ENCODE measurements at places on chromosomes 1 and 21.

GRCh38 chr21:45868086-45868485 lies 113.5 kb upstream of the COL6A1 start:
- no peak for DNase-seq

DNA sequence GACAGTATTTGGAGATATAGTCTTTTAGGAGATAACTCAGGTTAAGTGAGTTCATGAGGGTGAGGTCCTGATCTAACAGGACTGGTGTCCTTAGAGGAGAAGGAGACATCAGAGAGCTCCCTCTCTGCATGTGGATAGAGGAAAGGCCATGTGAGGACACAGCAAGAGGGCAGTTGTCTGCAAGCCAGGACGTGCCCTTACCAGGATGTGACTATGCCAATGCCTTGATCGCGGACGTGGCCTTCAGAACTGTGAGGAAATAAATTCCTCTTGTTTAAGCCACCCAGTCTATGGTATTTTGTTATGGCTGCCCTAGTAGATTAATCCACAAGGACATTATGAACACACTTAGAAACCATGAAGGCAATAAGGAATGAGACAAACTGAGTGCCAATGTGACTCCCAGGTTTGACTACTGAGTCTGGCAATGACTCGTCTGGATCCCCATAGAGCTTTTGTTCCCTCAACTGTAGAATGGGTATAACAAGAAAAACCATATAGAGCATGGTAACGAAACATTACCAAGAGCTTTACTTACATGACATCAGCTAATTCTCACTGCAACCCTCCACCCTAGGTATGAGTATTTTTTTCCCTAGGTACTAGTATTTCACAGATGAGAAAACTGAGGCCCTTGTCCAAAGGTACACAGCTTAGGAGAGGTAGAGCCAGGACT lies 6.5 kb downstream of the URB1 start:
- DNase-seq: no peak

DNA sequence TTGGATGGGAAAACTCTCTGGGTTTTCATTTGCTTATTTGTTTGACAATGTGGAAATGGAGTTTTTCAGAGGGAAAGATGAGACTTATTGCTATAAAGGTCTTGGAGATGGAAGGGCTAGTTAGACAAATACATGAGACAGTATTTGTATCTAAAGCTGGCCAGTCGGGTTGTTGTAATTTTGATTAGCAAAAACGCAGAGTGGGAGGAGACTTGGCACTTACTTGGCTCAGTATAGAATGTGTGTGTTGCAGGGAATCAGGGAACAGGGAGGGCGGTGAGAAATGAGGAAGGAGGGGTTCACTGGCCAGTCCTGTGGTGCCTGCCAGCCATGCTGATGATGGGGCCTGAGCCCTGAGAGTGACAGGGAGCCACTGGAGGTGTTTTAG lies 6.0 kb upstream of the FOXE3 start:
- DNase-seq: no peak

DNA sequence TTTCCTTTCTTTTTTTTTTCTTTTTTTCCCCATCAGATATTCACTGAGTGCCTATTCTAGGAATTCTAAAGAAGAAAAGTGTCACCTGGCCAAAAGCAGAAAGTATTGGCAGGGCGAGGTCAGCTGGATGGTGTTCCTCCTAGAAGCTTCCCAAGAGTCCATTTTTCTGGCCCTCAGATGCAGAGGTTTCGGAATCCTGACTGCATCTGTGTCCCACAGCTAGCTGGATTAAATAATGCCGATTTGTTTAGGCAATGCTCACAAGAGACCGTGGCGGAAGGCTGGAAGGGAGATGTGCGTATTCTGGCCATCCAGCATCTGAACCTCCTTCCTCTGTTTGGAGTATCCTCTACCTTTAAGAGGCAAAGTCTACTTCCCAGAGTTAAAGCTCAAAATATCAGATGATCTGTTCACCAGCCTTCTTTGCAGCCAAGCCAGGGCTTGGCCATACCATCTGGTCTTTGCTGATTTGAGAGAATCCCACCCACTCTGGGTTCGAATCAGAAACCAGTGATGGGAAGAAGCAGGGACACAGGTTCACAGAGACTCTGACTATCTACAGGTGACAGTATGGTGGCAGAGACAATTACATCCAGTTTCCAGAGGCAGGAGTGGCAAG lies 5.4 kb upstream of the TENT5C start:
- no peak for DNase-seq

GRCh38 chr1:8555582-8555981 lies 237.7 kb downstream of the SLC45A1 start:
- DNase-seq: no peak

DNA sequence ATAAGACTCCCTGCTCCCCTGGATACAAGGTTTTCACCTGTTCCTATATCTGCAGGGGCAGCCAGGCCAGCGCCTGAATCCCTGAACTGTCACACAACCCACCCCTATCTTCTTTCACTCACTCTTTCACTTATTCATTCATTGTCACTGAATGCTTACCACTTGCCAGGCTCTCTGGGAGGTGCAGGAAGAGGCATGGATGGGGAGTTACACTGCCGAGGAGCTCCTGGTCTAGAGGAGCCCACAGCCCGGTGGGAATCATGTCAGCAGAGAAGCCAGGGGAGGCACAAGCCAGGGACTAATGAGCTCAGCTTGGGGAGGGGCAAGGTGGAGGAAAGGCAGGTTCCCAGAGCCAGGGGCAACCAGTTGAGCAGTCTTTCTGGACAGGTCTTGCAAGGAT lies 155.8 kb downstream of the TRABD2B start:
- DNase-seq: no peak

GRCh38 chr1:48526008-48526710 lies 54.2 kb upstream of the SPATA6 start:
- no peak for DNase-seq

DNA sequence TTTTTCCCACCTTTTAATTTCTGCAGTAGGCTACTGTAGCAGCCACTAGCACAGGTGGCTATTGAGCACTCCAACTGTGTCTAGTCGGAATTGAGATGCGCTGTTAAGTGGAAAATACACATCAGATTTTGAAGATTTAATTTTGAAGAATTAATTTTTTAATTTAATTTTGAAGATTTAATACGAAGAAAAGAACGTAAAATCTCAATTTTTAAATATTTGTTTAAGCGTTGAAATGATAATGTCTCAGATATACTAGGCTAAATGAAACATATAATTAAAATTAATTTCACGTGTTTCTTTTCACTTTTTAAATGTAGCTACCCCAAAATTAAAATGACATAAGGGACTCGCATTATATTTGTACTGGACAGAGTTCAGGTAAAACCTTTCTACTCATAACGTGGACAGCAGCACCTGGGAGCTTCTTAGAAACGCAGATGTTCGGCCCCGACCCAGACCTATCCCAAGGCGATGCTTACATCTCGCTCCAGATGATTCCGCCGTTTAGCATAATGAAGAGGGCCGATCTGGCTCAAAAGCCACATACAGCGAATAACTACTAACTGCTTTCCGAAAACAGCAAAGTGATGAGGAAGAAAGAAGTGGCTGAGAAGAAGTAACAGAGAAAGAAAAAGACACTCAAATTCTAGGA lies 717 bp downstream of the CRYZL1 start:
- no peak for DNase-seq

- DNase-seq: no peak
Observed at GRCh38 chr1:78291872-78292271, 198.9 kb upstream of the PTGFR start.

GRCh38 chr1:39127513-39127912 lies 77.0 kb upstream of the MACF1 start:
- no peak for DNase-seq

DNA sequence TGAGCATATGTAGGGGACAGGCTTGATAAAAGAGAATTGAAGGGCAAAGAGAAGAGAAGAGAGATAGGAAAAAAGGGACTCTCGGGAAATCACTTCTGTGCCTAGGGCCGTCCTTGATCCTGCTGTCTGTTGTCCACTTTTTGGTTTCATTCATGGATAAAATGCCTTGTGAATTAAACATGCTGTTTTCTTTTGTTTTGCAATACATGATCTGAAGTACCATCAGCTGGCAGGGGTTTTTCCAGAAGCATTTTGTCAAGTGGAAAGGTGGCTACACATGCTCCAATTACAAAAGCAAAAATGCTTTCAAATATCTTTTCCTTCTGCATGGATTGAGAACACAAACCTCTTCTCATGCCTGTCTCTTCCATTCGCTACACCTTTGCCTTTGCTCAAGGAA lies 361.7 kb downstream of the PDE4B start:
- no peak for DNase-seq

DNA sequence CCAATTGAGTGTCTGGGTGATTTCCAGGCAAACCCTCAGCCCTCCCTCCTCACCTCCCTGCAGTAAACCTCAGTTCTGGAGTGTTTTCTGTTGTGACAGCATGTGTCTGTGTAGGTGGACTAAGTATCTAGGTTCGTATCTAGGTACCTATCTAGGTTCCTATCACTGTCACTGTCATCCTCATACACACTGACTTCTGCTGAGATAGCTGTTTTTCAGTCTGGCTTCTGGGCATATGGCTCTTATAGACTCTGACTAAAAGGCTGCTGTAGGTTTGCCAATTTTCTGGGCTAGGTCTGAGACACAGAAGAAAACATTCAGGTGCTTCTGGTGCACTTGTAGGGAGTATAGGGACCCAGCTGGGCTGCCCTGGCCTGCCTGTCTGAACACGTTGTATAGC lies 8.1 kb upstream of the TRIM67 start:
- no peak for DNase-seq

GRCh38 chr1:200624679-200625335 lies 4.3 kb upstream of the KIF14 start:
- DNase-seq: no peak

DNA sequence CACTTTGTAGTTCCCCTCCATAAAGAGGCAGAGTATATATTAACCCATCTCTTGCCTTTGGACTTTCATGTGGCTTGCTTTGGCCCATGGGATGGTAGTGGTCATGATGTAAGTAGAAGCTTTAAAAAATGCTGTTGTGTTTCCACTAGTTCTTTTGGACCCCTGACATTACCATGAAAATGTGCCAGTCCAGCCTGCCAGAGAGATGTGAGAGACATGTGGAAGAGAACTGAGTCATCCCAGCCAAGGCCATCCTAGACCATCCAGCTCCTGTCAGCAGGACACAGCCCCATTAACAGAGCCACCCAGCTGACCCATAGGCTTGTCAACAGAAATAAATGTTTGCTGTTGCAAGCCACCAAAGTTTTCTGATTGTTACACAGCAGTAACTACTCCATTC lies 3.9 kb upstream of the CD101 start:
- no peak for DNase-seq

DNA sequence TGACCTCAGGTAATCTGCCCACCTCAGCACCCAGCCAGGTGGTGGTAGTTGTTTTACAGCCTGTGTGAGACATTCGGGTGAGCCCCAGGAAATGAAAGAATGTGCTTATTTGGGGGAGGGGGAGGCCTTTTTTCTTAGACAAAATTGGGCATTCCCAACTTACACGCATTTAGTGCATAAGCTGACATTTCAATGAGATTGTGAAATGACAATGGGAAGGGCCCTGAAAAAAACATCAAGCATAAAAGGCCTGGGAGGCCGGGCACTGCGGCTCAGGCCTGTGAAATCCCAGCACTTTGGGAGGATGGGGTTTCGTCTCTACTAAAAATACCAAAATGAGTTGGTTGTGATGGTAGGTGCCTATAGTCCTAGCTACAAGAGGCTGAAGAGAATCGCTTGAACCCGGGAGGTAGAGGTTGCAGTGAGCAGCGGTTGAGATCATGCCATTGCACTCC lies 5.0 kb downstream of the GAS5 start:
- no peak for DNase-seq

DNA sequence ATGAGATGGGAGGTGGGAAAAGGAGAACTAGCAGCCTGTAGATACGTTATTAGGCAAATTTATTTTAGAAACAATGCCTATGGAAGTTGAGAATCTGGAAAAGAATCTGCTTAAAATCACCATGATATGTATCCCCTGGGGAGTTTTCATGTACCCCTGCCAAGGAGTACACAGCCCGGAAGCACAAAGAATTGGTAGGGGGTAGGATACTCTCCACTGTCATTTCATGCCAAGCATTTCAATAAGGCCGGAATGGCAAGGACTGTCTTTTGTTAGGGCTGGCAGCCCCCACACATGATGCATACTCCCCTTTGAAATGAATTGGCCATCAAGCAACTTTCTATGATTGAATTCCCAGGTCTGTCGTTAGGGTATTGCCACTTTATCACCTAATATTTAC lies 111.5 kb upstream of the APP start:
- no peak for DNase-seq

DNA sequence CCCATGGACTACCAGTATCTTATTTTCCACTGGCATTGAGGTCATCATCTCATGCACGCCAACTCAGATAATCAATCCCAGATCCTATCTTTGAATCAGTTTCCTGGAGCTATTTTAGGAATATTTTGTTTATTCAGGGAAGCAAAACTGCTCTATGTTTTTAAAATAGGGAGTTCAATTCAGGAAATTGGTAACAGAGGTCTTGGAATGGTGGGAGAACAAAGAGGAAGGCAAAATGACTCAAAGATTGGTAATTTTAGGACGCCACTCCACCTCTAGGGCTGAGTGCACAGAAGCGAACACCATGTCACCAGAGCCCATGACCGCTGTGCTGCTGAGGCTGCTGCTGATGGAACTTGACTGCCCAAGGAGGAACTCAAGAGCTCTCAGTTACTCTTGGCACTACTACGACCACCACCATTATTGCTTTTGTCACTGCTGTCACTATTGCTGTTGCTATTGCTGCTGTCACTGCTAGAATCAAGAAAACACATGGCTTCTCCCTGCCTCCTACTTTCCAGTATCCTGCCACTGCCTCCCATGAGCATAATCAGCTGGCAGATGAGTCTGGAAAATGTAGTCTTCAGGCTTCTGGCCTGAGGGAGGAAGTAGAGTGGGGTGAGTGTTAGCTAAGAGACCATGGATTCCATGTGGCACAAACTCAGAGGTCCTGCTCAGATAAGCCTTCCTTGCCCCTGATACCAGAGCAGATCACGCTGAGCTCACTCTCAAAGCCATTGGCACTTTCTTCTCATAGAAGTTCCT lies 71.6 kb upstream of the CNIH3 start:
- DNase-seq: no peak

DNA sequence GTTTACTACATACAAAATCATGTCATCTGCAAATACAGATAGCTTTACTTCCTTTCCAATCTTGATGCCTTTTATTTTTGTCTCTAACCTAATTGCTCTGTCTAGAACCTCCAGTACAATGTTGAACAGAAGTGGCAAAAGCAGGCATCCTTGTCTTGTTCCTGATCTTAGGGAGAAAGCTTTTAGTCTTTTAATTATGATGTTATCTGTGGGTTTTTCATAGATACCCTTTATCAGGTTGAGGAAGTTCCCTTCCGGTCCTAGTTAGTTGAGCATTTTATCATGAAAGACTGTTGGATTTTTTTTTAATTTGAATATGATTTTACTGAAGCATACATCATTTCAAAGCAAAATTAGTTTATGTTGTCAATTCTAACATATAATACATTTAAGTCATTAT lies 45.7 kb upstream of the DISC1 start:
- DNase-seq: no peak

GRCh38 chr1:179550746-179551682 lies 24.7 kb downstream of the NPHS2 start:
- no peak for DNase-seq
